ENCODE measurements at places on chromosomes 12 and 14.

- no peak for DNase-seq
These were observed 263.2 kb downstream of the ADAMTS20 start for GRCh38 chr12:43288671-43289425.

DNA sequence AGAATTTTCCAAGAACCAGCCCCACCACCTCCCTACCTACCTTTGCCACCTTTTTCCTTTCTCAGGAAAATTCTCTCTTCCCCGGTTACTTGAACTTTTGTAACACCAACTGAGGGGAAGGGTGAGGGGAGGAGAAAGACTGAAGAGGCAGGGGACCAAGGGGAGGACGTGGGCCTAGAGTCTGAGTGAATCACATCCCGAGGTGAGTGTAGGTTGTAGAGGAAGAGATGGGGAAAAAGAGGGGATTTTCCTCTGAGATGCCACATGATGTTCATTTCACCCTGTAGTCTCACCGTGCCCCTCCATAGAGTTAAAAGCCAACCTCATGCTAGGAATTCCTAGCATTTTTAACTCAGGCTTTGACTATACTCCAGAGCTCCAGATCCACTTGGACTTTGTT lies 311.8 kb downstream of the RPAP3 start:
- no peak for DNase-seq

DNA sequence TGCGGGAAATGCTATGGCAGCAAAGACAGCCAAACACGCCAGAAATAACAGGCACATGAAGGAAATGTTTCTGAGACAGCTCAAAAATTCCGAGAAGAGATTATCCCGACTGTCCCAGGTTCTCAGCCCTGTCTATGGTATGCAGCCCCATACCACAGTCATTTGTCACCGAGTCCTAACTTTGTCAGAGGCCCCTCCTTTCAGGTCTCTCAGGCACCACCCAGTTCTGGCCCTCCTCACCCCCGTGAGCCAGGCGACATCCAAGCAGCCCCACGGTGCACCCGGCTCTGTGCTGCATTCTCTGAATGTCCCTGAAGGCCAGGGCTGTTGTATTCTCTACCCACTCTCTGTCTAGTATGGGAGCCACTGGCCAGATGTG lies 24.0 kb downstream of the SSH1 start:
- no peak for DNase-seq

DNA sequence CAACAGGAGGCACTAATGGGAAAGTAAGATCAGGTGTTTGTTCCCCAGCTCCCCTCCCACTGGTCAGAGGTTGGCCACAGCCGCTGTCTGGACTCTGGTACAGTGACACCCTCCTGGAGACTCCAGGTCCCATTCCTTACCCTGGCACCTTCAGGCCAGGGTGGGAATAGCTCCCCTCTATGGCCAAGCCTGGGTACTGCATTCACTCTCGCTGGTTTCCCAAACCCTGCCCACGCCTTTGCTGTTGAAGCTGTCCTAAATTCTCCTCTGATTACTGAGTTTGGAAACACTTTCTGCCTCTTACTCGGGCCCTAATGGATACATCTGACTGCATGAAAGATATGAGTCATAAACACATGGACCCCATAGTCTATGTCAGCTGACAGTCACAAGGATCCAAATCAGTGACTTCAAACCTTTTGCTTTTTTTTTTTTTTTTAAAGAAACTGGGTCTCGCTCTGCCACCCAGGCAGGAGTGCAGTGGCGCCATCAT lies 17.9 kb downstream of the HRK start:
- DNase-seq, result no peak

DNA sequence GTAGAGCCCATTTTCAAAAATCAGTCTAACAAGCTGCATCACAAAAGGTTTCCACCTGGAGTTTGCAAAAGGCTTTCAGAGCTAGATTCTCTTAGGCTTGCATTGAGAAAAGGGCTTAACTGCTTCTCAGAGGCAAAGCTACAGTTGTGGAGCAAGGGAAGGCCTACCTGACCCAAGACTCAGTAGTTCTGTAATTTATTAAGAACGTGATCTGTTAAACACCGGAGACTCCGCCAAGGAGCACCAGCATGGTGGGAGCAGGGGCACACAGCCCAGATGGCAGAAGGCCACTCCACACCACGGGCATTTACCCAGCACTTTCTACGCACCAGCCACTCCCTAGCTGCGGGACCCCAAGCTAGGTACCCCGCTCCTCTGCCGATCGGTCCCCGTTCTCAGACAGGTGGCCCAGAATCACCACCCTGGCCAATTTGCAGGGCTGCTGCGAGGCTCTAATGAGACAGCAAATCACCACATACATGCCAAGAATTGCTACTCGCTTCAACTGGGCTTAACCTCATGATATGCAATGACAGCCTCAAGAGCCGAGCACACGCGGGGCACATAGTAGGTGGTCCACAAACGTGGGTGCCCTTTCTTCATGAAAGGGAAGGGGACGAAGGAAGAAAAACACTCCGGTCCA lies 1.5 kb downstream of the ITPK1 start:
- DNase-seq, result no peak

- DNase-seq, result no peak
These were observed 11.3 kb downstream of the KIF26A start for GRCh38 chr14:104149617-104150135.

DNA sequence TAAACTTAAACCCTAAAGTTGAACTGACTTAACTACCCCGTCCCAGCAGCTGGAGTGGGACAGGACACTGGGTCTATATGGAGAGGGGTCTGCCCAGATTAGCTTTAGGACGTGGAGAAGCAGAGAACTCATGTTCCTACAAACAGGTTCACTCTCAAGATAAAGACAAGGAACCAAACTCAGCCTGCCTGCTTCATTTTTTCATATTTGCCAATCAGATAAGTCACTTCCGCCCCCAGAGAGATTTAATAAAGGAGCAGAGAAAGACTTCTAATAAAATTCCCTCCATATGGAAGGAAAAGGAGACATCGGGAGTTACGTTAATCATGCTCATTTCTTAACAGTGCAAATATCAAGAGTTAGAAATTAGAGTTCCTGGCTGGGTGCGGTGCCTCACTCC lies 42.2 kb upstream of the TCL1A start:
- no peak for DNase-seq

- no peak for DNase-seq
These were observed 31.4 kb upstream of the SLC2A13 start for GRCh38 chr12:40137252-40137651.

GRCh38 chr12:12720052-12720451 lies 2.9 kb downstream of the CDKN1B start:
- no peak for DNase-seq

- DNase-seq, result no peak
These were observed 169.0 kb upstream of the EEA1 start for GRCh38 chr12:93098077-93098476.

GRCh38 chr12:57777367-57777766 lies 5.0 kb downstream of the EEF1AKMT3 start:
- no peak for DNase-seq

DNA sequence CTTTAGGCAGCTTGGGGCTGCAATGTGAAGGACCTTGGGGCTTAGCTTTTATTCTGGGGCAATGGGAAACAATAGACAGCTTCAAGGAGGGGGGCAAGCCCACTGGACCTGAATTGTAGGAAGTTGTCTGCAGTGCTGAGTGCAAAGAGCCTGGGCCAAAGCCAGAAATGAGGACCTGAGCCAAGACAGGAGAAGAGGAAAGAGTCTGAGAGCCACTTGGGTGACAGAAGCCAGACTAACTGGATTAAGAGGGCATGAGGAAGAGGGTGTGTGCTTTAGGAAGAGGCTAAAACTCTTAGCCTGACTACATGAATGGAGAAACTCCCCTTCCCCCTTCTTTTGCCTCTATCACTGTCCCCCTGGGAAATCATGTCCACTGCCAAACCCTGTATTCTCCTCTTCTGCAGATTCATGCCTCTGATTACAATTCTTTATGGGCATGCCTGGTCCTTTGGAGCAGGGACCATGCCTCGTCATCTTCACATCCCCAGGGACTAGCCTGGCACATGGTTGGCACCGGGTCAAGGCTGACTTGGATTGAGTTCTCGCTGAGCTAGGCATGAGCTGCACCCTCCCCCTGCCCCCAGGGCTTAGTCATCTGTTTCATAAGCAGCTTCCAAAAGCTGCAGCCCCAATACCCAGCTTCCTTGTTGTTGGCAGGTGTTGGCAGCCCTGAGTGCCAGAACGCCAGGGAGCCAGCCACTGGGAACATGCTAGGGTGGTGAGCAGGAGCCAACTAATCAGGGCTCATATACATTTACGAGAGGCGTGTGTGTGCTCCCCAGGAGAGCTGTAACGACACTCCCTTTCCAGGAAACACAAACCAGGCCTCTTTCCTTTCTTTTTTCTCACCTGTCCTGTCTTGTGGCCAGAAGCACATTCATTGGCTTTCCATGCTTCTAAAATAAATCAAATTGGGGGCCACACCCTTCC lies 27.7 kb upstream of the JDP2 start:
- DNase-seq, result peak; percentile 72

GRCh38 chr14:49692811-49693734 lies at the start of gene KLHDC1:
TSS of gene KLHDC1 (plus strand) at chr14:49693120. CDS start at chr14:49693195, 75 bp downstream.
- DNase-seq, result peak; percentile 72

- DNase-seq, result no peak
These were observed 3.4 kb upstream of the GLRX5 start for GRCh38 chr14:95531473-95531872.

DNA sequence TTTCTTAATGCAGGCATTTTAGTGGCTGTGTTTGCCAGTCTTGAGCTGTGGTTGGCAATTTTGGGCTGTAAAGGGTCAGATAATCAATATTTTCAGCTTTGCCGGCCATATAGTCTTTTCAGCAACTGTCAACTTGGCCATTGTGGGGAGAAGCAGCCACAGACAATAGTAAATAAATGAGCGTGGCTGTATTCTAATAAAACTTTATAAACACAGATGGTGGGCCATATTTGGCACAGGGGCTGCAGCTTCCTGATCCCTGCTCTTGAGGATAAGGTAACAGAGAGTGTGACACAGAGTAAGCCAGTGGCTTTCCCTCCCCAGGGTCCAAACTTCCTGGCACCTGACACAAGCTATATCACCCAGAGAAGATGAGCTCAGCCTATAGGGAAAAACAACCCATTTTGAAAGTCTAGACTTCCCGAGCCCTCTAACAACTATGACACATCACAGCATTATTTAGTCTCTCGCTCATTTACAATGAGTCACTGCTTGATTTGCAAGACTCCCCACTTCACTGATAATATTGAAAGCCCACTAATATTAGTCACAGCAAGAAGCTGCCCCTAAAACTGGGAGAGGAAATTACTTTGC lies 163.1 kb upstream of the TMPO start:
- DNase-seq, result no peak

- DNase-seq, result no peak
These were observed 38.6 kb downstream of the DGLUCY start for GRCh38 chr14:91152499-91152898.

- DNase-seq, result no peak
These were observed 6.0 kb upstream of the SLC38A2 start for GRCh38 chr12:46378530-46378929.

GRCh38 chr12:75888874-75889613 lies 142.5 kb downstream of the PHLDA1 start:
- peak; percentile 57 for DNase-seq

- peak; percentile 20 for DNase-seq
These were observed 462 bp downstream of the KNTC1 start for GRCh38 chr12:122527478-122527944.

GRCh38 chr14:100304825-100305323 lies 1.4 kb downstream of the SLC25A29 start:
- DNase-seq, result no peak

GRCh38 chr14:26933431-26933830 lies 335.6 kb upstream of the NOVA1 start:
- DNase-seq, result no peak

DNA sequence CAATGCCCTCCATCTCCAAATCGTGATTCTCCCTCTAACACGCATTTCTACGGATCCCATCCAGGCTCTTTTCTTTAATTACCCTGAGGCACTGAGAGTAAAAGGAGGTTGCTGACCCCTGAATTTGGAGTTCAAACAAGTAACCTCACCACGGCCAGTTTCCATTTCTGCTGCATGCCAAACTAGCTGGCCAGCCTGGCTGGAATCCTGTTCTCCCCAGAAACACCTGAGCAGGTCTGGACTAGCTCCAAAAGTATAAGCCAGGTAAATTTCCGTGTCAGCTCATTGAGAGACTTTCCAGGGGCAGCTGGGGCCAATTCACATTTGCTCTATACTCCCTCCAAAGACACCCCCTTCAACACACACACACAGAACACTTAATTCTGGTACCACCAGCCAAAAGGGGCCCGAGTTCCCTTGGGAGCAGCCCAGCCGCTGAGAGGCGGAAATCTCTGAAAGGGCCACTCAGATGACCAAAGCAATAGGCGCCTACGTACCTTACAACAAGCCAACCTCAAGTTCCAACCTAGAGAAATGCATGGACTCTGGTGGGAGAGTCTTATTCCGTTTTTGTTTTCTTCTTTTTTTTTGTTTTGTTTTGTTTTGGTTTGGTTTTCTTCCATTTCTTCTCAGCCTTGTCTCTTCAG lies 131.4 kb downstream of the NDUFA12 start:
- DNase-seq, result no peak

DNA sequence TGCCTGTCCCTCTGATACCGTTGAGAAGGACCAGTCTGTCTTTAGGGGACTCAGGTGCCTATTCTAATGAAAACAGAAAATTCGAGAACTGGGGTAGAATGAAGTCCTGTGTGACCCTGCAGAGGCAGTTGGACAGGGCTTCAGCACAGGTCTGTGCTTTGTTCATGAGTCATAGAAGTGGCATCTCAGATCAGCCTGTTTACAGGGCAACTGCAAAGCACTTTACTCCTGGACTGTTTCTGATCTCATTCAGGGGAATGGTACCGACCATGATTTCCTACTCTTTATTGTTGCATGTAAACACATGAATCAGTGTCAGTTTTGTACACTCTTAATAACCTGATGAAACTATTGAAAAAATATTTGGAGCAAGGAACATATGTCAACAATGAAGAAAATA lies 1517.0 kb downstream of the AACS start:
- DNase-seq, result no peak

- no peak for DNase-seq
These were observed 63.3 kb downstream of the EP400 start for GRCh38 chr12:132012919-132013568.
